ENCODE measurements at places on chromosomes 7 and 10.

DNA sequence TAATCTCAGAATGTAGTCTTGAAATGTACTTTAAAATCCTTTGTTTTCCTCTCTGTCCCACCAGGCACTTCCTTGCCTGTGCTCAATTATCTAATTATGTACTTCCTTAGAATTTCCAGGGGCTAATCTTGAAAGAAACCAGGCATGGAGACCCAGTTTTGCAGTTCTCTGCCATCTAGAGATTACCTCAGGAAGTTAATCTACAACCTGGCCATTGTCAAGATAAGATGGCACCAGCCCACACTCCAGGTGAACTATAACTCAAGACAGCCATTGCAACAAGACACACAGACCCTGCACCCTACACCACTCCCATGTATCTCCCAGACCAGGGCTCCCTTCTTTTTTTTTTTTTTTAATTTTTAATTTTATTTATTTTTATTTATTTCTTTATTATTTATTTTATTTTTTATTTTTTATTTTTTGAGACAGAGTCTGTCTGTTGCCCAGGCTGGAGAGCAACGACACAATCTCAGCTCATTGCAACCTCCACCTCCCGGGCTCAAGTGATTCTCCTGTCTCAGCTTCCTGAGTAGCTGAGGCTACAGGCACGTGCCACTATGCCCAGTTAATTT is 85.9 kb upstream of the TRIM24 start:
- no peak for DNase-seq

DNA sequence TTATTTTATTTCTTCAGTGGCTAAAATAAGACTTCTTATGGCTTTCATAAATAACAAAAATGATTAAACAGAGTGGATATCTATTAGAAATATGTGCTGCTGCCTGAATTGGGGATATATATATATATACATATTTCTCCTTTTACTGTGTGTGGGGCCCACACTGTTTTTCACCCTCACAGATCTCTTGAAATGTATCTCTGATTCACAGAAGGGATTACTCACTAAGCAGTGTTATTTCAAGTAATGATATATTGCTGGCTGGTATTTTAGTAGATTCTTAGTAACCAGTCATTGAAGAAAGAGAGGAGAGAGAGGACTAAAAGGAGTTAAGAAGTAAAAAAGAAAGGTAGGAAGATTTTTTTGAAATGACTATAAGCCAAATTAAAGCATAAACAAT is 308.6 kb upstream of the NRP1 start:
- DNase-seq = peak; percentile 24

GRCh38 chr7:17994079-17994850 is 33.4 kb downstream of the PRPS1L1 start:
- DNase-seq = no peak

GRCh38 chr10:69057261-69057950 is 30.5 kb upstream of the SRGN start:
- DNase-seq = no peak

- no peak for DNase-seq
Observed at GRCh38 chr10:101263150-101263752, 34.0 kb upstream of the LBX1 start.

DNA sequence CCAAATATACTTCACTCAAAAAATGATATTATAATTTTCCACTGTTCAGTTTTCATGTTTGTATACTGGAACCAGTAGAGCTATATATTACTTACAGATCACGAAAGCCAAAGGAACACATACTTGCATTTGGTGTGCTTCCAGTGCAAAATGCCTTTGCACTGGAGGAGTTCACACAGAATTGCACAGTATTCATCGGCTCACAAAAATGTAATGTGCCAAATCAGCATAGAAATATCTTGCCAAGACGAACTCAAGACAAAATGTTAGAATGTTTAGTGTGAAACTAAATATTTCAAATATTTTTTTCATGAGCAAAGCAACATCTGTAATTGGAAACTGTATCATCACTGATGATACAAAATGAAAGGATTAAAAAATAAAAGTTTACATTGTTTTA is 646.2 kb upstream of the SEMA3D start:
- DNase-seq = no peak

DNA sequence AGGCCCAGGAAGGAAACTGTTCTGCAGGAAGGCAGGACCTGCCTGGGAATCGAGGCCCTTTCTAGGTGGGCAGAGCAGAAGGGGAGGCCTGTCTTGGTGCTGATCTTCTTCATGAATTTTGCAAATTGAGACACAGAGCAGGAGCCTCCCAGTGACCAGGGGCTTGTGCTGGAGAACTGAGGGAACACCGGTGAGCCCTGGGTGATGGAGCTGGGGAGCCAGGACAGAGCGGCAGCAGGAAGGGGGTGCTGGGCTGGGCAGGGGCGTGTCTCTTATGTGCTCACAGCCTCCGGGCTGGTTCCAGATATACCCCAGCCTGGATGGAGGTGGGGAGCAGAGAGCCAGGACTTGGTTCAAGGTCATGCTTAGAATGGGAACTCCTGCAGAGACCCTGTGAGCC is 139.9 kb downstream of the C10orf105 start:
- no peak for DNase-seq

DNA sequence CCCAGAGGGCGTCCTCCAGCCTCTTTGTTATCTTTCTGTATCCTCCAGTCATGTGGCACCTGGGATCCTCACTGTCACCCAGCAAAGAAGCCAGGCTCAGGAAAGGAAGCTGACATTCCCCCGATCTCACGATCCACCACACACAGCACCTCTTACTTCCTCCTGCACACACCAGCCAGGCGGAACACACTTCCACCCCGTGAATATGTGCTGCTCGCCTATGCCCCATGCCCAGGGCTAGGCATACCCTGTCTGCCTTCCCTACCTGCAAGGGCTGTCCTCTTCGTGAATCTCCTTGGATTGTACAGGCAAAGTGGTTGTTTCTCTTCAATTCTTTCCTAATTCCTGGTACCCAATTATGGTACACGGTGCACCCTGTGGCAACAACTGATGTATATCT is 191.0 kb downstream of the TNS3 start:
- no peak for DNase-seq

DNA sequence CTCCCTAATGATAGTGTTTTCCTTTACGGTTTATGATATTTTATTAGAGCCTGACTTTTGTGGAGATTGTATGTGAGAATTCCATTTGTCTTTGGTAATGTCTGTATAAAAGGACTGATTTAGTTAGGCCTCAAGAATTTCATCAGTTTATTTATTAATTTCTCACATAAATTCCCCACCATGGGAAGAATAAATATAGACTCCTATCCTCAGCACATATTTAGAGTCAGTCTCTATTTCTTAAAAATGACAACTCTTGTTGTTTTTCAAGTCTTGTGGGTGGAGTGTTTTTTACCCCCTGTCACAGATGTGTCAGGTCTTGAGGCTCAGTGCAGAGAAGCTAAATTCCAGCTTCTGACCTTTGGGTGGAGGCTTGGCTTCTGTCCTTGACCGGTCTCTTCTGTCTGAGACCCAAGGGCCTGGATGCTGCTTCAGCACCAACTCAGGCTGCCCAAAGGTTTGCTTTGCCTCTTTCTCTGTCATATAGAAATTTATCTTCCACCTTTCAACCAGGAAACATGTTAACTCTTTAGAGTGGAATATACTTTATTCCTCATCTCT is 117.3 kb upstream of the INHBA start:
- no peak for DNase-seq

DNA sequence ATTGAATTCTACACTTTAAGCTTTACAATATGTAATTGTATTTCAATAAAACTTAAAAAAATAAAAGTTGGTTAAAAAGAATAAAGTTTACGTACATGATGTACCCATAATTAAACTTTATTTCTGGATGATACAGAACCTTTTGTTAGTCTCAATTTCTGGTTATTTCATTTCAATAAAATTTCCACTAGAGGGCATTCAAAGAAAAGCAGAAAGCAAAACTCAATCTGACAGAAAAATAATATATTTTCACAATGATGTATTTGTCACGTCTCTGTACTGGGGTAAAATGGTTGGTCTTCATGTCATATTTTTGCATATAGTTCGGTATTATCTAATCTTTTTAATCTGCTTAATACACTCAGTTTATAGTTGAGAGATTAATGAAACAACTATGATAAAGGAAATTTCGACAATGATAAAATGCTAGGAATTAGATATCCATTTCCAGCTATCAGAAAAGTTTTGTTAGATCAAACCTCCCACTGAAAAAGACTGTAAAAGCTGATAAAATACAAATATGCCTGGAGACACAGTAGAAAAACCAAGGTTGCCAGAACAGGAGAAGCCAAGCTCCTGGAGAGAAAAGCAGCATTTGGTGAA is 27.4 kb downstream of the ASZ1 start:
- DNase-seq = no peak

DNA sequence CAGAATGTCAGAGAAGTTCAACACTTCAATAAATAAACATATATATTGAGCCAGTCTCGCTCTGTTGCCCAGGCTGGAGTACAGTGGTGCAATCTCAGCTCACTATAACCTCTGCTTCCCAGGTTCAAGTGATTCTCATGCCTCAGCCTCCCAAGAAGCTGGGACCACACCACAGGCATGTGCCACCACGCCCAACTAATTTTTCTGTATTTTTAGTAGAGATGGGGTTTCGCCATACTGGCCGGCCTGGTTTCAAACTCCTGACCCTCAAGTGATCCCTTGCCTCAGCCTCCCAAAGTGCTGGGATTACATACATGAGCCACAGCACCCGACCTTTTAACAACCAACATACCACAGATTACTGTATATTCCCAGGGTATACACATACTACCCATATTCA is 134.2 kb downstream of the JMJD1C start:
- DNase-seq = no peak

DNA sequence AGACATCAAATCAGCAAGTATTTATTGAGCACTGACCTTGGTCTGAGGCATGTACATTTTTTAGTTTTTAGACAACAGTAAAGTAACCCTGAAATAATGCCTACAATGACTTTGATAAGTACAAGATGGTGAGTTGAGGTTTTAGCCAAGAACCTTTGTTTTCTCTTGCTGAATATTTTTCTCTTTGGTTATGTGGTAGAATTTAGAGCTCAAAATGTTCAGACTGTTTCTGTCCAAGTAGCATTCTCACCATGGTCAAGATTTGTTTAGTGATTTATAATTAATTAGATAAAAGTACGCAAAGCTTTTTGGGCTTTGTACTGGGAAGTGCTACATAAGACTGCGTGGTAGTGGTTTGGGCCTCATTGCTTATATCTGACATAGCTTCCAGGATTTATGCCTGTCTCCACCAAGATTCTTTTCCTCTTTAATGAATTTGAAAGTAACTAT is 102.4 kb downstream of the KAT6B start:
- DNase-seq = peak; percentile 41

DNA sequence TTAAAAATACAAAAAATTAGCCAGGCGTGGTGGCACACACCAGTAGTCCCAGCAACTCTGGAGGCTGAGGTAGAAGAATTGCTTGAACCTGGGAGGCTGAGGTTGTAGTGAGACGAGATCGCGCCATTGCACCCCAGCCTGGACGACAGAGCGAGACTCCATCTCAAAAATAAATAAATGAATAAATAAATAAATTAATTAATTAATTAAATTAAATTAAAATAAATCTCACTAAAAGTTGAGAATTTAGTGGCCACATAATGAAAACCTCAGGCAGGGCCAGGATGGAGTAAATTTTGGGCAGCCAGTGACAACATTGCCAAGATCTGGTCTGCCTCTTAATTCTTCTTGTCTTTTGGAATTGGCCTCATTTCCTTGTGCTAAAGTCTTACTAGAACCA is 187.5 kb upstream of the FEZF1 start:
- no peak for DNase-seq

DNA sequence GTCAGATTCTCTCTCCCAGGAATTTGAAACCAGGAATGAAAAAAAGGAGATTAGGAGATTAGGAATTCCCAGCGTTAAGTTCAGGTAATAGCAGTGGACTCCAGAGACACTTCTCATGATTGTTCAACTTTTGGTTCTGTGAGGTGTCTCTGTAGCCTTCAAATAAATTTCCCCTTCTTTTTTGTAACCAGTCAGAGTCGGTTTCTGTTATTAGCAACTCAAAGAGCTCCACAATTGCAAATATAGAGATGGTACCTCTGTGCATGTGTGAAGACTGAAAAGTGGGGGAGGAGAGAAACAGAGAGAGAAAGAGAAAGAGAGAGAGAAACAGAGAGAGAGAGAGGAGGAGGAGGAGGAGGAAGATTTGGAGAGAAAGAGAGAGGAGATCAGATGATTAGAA is 112.8 kb upstream of the STEAP1B start:
- no peak for DNase-seq

- DNase-seq = no peak
Observed at GRCh38 chr7:117791877-117792780, 81.1 kb downstream of the CTTNBP2 start.

DNA sequence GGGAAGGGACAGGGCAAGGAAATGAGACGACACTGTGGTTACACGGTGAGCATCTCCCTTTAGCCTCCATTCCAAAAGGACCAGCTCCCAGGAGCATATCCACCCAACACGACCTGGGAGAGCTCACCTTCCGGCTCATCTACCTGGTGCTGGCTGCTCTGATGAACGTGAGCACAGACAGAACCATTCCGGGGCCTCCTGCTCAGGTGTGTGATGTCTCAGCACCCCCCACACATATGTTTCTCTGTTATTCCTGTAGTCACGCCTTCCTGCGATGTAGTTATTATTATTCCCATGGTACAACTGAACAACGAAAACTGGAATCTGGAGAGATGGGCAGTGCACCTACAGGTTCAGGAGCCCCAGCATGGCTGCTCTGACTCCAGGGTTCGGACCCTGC is 20.5 kb upstream of the GPR26 start:
- DNase-seq = no peak

DNA sequence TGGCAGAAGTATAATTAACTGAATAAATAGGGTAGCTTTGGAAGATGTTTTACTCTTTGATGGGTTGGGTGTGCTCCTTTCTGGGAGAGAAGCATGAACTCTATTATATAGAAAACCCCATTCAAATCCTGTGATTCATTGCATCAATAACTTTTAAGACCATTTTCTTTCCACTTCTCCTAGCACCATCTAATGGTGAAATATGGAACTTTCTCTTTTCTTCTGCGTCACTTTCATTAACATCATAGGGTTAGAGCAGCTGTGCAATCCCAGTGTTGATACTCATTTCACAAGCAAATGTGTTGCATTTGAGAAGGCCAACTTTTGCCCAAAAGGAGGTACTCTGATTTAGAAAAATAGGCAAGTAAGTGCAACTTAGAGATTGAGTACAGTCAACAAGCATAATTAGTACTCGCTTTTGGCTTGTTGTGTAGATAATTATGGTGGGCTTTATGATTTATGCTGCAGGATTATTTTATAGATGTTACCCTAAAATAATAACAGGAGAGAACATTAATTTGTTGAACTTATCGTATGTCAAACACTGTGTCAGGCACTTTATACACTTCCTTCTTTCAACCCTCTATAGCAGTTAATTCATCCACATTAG is 92.9 kb downstream of the CPED1 start:
- peak; percentile 61 for DNase-seq

GRCh38 chr10:43867113-43867512 is 218.4 kb upstream of the ZNF32 start:
- DNase-seq = no peak

- no peak for DNase-seq
Observed at GRCh38 chr7:133314084-133314483, 61.2 kb downstream of the EXOC4 start.
